Effector CD8-positive, alpha-beta T cell (primary cell): ENCODE measurements at places on chromosomes 2 and 18.
A peak's percentile ranks its signal among the peaks of the same experiment; 100 is the strongest.

GRCh38 chr2:34307636-34308035, 708.5 kb upstream of the FAM98A start:
- DNase-seq: no peak

DNA sequence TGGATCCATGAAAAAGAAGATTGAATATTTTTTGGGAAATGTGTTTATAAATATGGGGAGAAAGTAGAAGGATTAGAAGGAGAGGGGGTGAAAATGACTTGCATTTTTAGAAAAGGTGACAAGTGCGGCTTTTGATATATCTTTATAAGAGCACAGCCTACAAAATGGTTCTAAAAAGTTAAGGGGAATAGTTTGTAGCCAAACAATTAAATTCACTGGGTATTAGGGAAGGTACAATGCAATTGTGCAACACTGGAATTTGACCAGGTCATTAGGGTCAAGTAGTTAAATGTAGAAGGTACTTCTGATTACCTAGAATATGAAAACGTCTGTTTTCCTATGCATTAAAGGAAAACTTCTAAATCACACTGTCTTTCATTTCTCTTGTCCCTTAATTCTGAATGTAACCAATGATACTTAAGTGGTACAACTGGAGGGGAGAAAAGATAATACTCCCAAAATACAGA, 44.5 kb upstream of the SERTAD2 start:
- no peak for DNase-seq

- no peak for DNase-seq
Measured at GRCh38 chr2:108564510-108564909, 30.2 kb downstream of the LIMS1 start.

GRCh38 chr2:78890935-78891334, 134.6 kb upstream of the REG3G start:
- no peak for DNase-seq

GRCh38 chr2:85283641-85284040, 44.1 kb downstream of the TGOLN2 start:
- DNase-seq: no peak

- no peak for DNase-seq
Measured at GRCh38 chr2:164213916-164214315, 407.4 kb downstream of the GRB14 start.

GRCh38 chr2:50833036-50833435, 198.9 kb downstream of the NRXN1 start:
- DNase-seq: no peak

DNA sequence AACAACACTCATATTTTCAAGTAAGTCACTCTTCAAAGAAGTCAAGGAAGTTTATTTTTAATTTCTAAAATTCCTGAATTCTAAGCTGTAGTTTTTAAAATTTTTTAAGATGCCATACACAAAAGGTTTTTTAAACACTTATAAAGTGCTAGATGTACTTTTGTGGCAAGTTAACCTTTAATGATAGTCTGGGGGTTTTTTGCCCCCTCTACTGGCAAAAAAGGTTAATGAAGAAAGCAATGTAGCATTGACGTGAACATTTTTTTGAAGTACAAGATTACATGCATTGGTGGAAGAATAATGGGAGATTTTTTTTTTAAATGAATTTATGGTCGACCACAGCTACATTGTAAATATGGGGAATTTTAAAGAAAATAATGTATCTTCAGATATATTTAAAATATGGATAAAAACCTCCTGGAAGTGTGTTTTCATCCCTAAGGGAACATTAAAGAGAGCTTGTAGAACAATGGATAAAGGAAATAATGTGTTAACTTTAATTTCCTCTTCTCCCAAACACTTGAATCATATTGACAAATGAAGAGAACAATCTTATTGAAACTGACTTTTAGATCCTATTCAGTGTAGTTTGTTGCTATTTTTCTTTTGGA, 12.6 kb downstream of the ITPRID2 start:
- DNase-seq: no peak

GRCh38 chr18:58409802-58410445, 219.0 kb downstream of the ALPK2 start:
- DNase-seq: no peak

DNA sequence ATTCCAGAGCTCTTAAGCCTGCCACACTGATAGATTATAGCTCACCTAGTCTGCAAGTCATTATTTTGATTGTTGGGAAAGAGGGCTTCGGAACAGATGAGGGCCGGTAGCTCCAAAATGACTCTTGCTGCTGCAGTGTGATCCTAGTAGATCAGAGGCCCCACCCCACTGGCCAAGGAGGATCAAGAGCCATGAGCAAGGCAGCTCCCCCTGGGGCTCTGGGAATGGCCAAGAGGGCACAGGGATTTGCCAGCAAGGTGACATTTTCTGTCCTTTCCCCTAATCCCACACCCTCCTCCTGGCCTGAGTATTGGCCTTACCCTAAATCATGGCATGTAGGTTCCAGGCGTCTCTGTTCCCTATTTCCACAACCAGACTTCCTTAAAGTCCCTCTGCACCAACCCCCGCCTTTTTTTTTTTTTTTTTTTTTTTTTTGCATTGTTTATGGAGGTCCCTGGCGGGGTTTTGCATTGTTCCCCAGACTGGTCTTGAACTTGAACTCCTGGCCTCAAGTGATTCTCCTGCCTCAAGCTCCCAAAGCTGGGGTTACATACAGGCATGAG, 36.5 kb downstream of the EIF4E2 start:
- DNase-seq: no peak

DNA sequence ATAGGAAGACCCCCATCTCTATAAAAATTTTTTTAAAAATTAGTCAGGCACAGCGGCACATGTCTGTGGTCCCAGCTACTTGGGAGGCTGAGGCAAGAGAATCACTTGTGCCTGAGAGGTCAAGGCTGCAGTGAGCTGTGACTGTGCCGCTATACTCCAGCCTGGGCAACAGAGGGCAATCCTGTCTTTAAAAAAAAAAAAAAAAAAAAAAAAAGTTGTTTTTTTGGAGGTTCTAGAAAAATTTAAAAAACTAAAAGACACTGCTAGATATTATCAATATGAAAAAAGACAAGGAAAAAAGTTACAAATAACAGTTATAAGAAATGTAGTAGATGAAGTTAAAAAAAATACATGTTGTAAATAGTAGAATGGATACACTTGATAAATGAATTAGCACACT, 56.1 kb upstream of the C2orf15 start:
- DNase-seq: no peak

DNA sequence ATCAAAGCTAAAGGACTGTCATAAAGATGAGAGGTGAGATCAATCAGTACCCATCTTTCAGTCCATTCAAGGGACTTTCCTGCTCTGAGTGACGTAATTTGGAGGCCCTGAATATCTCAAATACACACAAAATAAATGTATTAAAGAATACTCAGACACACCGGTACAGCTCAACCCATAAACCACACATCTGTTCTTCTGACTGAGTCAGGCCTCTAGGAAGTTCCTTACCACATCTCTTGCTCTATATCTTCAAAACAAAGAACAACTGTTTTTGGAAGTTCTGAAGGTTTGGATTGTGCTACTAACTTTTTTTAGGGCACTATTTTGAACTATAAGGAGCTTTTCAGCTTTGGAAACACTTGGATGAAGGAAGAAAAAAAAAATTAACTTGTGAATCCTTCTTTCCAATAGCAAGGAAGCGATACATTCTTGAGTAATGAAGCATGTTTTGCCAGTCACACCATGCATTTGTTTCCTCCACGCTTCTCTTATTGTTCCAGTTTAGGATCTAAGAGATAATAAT, 866.5 kb upstream of the VRK2 start:
- no peak for DNase-seq

GRCh38 chr2:121049950-121050585, 234.9 kb downstream of the TFCP2L1 start:
- DNase-seq: no peak

- DNase-seq: no peak
Measured at GRCh38 chr2:224948005-224948404, 94.3 kb downstream of the DOCK10 start.

- no peak for DNase-seq
Measured at GRCh38 chr2:233556881-233557736, 9.5 kb downstream of the USP40 start.

GRCh38 chr2:62197011-62197924, 1.4 kb downstream of the B3GNT2 start:
- DNase-seq: peak; percentile 25

DNA sequence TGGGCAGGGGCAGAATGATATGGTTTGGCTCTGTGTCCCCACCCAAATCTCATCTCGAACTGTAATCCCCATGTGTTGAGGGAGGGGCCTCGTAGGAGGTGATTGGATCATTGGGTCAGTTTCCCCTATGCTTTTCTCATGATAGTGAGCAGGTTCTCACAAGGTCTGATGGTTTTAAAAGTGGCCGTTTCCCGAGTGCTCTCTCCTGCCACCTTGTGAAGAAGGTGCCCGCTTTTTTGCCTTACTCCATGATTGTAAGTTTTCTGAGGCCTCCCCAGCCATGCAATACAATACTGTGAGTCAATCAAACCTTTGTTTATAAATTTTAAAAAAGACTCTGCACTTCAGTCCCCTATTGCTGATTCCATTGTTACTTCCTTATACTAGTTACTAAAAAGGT, 82.9 kb upstream of the CDKL4 start:
- DNase-seq: no peak

DNA sequence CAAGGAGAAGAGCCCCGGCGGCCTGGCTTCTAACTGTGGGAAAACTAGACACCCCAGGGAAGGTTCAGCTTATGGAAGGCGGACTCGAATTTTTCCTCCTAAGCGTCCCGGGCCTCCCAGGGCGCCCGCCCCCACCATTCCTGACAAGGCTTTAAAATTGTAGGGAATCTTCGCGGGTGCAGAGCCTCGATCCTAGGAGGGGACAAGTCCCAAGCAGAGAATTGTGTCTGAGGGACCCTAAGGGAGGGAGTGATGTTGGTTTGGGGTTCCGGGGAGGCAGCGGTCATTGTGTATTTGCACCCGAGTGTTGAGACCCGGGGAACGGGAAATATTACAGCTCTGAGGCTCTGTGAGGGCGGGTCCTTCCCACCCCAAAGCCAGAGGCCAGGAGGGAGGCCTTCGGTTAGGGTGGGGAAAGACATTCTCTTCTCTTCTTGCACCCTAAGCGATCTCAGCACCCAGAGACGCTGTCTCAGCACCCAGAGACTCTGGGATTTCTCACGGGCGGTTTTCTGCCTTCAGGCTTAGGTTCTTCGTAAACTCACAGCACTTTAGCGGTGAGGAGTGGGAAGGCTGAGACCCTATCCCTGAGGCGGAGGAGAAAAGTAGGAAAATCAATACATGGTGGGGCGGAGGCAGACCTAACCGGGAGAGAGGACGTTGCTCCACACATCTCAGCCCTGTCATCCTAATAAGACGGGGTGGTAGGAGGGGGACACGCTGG, 7.6 kb downstream of the OSR1 start:
- no peak for DNase-seq

GRCh38 chr18:7737550-7737949, 170.4 kb downstream of the PTPRM start:
- no peak for DNase-seq

GRCh38 chr2:165408186-165408585, 61.3 kb upstream of the CSRNP3 start:
- DNase-seq: no peak

DNA sequence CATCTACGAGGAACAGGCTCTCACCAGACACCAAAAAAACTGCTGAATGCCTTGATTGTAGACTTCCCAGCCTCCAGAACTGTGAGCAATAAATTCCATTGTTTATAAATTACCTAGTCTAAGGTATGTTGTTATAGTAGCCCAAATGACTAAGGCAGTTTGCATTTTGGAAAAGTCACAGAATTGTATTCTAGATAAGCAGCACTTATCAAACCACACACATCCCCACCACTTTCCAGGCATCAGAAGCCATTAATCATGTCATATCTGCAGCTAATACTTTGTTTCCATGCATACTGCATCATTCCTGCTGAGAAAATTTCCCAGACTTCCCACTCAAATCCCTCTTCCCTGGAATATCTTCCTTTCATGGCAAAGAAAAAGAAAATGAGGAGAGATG, 187.2 kb downstream of the INO80D start:
- no peak for DNase-seq

DNA sequence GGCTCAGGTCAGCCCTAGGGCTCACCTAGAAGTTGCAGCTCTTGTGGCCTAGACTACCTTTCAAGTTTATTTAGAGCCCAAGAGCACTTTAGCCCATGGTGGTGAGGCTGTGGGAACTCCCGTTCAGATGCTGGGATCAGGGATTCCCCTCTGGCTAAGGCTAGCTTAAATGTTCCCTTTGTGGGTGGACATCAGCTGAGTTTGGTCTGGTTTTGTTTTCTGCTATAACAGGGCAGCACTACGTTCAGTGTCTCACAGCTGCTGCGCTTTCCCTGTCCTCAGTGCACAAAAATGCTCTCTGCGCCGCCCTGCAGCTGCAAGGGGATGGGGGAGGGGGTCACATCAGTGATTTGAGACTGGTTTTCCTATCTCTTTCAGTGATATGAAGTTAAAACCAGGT, 170.5 kb upstream of the KCNJ3 start:
- no peak for DNase-seq

DNA sequence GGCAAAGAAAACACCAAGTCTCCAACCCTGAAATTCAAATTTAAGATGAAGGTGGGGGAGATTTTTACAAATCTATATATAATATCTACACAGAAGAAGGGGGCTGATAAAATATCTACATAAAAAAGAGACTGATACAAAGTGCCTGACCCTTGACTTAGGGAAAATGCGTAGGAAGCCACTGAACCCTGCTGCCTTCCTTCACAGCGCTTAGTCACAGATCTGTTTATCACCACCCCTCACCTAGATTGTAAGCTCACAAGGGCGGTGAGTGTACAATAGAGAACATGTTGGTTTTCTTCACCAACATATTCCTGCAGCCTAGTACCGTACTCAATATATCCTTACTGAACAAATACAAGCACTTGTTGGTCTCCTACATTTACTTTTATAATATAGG, 54.3 kb downstream of the NOL10 start:
- no peak for DNase-seq

DNA sequence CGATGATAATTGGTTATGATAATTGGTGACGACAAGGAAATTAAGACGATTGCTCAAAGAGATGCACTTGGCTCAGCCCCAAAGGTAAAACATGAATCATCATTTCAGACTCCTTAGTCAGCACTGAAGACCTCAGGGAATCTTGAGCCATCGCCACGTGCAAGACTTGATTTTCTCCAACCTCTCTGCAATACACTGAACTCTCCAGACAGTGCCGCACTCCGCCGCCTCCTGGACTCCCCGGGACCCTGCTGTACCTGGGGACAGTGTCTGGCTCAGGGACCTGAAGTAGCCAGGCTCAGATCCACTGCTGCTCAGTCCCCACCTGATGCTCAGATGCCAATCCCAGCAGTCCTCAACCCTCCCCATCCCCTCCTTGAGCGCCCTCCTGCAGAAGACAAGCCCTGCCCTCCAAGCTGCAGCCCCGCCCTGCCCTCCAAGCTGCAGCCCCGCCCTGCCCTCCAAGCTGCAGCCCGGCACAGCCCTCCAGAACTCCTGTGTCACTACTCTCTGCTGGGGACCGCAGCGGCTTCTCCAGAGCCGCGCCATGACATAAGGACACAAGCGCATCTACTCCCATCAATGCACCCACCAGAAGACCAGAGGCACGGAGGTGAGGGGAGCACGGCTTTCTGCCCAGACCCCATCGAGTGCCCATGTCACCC, 1.1 kb downstream of the TMEM18 start:
- DNase-seq: no peak

- DNase-seq: no peak
Measured at GRCh38 chr2:182666674-182667314, 49.3 kb upstream of the DNAJC10 start.

- no peak for DNase-seq
Measured at GRCh38 chr18:11506856-11507255, 102.5 kb upstream of the SLC35G4 start.

GRCh38 chr2:162430323-162430722, 86.4 kb downstream of the GCA start:
- no peak for DNase-seq
